Epithelial cell of umbilical artery (primary cell): ENCODE measurements at places on chromosomes 4 and X. TPM values are rescaled to one million over a fixed set of nuclear protein-coding genes. Genes with fewer than 3 reads are reported as not detected.

Gene TLL1
- 5.9 and 10.1 TPM in 2 replicates for total RNA-seq

Gene TLR8
- total RNA-seq = not detected in 2 replicates

Gene GRK4
- total RNA-seq = 2.3 and 3.2 TPM in 2 replicates

Gene NAP1L3
- total RNA-seq = 0.65 and 2.3 TPM in 2 replicates

Gene SFRP2
- total RNA-seq = not detected in 2 replicates

Gene GDPD2
- total RNA-seq = not detected in 2 replicates

Gene MAGEB17
- total RNA-seq = not detected in 2 replicates
